ENCODE measurements at places on chromosomes 5 and 9.

GRCh38 chr5:153953411-153953810 is 85.3 kb downstream of the FAM114A2 start:
- DNase-seq, result no peak

GRCh38 chr5:72407541-72407940 is 87.4 kb downstream of the PTCD2 start:
- no peak for DNase-seq

GRCh38 chr9:96289392-96289791 is 12.6 kb downstream of the HSD17B3 start:
- no peak for DNase-seq

DNA sequence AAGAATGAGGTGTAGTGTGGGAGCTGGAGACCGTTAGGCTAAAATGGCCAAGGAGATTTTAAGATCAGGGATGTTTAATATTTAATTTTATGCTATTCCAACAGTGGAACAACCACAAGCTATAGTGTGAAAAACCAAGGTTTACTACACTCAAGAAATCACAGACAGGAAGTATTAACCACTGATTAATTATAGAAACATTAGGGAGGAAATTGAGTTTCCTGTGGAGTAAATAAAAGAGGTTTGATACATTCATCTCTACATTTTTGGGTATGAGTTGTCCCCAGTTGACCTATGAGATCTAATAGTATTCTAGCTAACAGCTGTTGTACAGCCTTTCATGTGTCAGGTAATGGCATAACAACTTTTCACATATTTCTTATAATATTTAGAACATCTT is 103.7 kb upstream of the MPDZ start:
- no peak for DNase-seq

- DNase-seq, result no peak
These were observed 20.8 kb downstream of the KYAT1 start for GRCh38 chr9:128860937-128861336.

- DNase-seq, result no peak
These were observed 63.3 kb downstream of the PLPP1 start for GRCh38 chr5:55471468-55471867.

- DNase-seq, result no peak
These were observed 120.6 kb downstream of the PAM start for GRCh38 chr5:102875721-102876123.

GRCh38 chr9:5999443-6000101 is 15.9 kb downstream of the RANBP6 start:
- no peak for DNase-seq

- DNase-seq, result peak; percentile 98
These were observed at the start of gene RAPGEF6 for GRCh38 chr5:131634996-131635683. RAPGEF6 (minus strand) TSS chr5:131635229; CDS start chr5:131635030, 199 bp downstream.

DNA sequence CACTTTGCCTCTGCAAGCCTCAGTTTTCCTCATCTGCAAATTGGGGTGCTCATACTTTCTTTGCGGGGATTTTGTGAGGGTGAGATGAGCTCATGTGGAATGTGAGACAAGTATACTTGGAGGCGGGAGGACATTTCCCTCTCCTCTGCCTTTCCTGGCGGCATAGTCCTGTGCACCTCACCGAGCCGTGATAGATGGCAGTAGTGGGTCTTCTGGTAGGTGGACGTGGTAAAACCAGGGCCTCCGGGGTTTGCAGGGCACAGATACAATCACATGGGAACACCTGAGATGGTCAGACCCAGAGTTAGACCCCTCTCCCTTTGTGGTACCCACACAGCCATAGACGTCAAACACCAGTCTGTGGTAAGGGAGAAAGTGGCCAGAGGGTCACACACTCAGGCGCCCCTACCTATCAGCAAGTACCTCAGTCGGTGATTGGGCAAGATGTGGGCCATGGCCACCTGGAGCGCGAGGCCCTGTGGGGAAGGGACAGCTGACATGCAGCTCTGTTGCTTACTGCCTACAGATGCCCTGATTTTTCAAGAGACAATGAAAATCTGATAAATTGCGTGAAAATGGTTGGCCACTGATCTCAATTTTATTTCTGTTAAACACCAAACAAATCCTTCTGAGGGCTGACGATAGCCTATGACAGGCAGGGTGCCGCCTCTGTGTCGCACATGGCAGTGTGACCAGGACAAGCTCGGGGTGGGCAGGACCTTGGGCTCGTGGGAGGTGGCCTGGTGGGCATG is 9.9 kb downstream of the ERGIC1 start:
- no peak for DNase-seq

- no peak for DNase-seq
These were observed 14.3 kb downstream of the GAPT start for GRCh38 chr5:58505502-58505901.

- DNase-seq, result no peak
These were observed 38.4 kb downstream of the PPP1R2B start for GRCh38 chr5:156888520-156888919.

- no peak for DNase-seq
These were observed 147.6 kb downstream of the ST8SIA4 start for GRCh38 chr5:100755435-100755834.

- no peak for DNase-seq
These were observed 126.7 kb downstream of the SLC25A46 start for GRCh38 chr5:110865400-110866094.

GRCh38 chr9:118640836-118641560 is 728.2 kb downstream of the BRINP1 start:
- no peak for DNase-seq

GRCh38 chr5:60978968-60979367 is 34.0 kb downstream of the NDUFAF2 start:
- no peak for DNase-seq

- no peak for DNase-seq
These were observed 9.7 kb downstream of the DCANP1 start for GRCh38 chr5:135437422-135437795.

GRCh38 chr9:128056086-128056485 is 11.0 kb downstream of the NAIF1 start:
- no peak for DNase-seq

DNA sequence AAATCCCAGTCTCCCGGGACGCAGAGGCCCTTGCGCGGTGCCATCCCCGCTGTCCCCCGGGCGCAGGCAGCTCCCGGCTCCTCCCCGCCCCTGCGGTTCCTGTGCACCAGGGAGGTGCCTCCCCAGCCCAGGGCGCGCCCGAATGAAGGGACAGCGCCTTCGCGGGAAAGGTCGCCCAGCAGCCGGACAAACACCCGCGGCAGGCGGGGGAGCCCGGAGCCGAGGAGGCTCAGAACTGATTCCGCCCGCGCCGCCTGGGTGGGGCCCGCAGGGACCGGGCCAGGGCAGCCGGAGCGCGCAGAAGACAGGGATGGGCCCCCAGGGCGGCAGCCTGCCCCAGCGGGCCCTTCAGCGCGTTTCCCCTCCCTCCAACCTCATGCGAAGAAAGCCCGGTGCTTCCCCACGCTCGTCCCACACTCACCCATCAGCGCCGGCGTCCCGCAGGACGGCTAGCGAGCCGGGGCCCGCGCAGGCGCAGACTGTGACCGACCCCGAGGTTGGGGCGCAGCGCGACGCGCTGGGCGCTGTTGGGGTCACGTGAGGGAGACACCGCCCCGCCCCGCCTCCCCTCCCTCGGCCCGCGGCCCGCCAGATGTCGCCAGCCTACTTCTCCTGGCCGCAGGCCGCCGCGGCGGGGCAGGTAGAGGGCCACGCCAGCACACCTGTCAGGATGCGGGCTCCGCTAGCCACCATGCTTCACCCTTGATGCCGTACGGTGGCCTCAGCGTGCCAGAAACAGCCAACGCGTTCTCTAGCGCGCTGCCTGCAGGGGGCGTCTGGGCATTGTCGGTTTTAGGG is at the start of gene SLC25A51:
Gene SLC25A51, minus strand, starts transcription at position 481 of the 798 bp plus-strand sequence. CDS start 15,577 bp downstream, outside the sequence.
- peak; percentile 94 for DNase-seq

- DNase-seq, result no peak
These were observed 145.3 kb upstream of the PAPPA start for GRCh38 chr9:116008278-116008677.

DNA sequence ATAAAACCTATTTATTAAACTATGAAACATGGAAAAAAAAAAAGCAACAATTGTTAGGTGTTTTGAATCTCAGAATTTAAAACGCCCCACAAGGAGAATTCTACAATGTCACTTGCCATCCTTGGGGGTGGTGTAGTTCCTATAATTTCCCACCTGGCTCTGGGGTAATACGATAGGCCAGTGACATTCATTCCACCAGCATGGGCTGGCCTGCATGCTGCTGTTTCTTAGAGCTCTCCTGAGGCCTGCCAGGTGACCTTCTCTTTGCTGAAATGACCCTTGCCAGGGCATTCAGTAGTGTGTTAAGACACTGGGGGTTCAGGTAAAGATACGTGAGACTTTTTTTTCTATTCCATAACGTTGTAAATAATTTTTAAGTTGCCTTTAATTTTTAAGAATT is 10.0 kb upstream of the ARHGEF28 start:
- DNase-seq, result no peak

DNA sequence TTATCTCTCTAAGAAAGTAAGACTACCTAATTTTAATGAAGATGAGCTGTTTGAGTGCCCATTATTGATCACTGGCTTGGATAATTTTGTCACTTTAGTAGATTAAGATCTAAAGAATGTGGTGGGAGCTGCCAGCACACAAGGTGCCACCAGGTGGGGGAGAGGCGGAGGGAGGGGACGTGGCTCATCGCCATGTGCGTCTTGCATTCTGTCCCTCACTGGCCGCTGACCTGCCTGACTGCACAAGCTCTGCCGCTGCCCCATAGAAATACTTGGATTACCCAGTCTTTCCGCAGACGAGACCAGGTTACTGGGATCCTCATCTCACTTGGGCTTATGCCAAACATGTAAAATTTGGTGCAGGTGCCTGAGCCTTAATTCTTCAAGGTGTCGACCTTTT is 37.6 kb downstream of the RHOBTB3 start:
- DNase-seq, result no peak

DNA sequence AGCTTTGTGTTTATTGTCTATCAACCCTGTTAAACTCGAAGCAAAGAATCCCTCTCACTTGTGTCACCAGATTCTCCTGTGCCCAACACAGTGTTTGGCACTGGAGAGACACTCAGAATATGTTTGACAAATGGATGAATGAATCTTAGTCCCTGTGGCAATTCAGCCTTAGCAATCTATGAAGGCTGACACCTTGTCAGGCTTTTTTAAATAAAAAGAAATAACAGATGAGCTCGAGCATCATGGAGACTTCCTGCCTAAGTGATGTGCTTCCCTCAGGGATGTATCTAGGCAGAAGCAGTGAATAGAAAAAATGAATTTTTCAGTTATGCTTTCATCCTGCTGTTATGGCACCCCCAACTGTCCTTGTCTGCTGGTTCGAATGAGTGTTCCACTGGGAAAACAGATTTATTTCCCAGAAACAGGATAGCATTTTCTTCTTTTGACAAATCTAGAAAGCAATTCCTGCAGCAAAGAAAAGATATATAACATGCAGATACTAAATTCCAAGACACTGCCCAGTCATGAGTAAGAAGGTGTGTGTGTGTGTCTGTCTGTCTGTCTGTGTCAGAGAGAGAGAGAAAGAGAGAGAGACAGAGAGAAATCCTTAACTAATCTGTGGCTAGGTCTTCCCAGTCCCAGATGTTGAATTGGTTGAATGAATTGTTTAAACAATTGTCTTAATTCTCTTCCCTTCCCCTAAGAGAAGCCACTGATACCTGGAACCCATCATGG is 16.7 kb downstream of the MAMDC2 start:
- DNase-seq, result no peak

DNA sequence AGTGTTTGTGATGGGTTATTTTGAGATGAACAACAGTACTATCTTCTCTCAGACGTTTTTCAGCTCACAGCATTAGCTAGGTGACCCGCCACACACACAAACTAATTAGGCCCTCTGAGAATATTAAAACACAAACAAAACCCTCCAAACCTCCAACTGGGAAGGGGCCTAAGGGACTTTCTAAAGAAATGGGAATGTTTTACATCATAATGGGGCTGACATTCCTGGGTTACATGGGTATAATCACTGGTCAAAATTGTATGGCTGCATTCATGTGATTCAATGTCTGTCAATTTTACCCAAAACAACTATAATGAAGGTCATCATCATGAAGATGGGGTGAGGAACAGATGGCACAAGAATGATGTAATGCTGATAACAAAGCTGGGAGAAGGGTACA is 59.6 kb downstream of the SPTLC1 start:
- no peak for DNase-seq

DNA sequence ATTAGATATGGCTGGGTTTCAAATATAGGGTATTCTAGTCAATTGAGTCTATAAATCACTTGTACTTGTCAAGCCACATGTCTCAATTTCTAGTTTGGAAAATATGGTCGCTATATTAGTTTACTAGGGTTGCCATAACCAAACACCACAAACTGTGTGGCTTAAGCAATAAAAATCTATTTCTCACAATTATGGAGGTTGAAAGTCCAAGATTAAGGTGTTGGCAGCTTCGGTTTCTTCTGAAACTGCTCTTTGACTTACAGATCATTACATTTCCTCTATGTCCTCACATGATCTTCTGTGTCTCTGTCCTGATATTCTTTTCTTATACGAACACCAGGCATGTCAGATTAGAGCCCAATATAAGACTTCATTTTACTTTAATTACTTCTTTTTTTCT is 55.8 kb upstream of the BASP1 start:
- no peak for DNase-seq

Measured in naive B cell (primary cell).